ENCODE measurements at places on chromosomes 16 and 17.

DNA sequence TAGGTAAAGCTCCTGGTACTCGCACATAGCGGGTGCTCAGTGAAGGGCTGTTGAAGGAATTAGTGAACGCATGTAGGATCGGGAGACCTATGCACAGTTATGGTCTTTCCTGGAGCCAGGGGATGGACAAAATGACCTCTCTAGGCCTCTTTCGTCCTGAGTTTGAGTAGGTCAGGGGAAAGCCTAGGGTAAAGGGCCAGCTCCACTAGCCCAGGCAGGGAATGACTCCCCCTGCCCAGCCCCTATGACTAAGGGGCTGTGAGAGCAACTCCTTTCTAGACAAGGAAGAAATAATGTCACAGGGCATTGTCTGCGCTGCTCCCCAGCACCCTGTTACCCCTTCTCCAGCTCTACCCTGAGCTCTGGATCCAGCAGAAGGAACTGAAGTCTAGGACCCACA, 24.6 kb upstream of the FMNL1 start:
- DNase-seq = no peak

DNA sequence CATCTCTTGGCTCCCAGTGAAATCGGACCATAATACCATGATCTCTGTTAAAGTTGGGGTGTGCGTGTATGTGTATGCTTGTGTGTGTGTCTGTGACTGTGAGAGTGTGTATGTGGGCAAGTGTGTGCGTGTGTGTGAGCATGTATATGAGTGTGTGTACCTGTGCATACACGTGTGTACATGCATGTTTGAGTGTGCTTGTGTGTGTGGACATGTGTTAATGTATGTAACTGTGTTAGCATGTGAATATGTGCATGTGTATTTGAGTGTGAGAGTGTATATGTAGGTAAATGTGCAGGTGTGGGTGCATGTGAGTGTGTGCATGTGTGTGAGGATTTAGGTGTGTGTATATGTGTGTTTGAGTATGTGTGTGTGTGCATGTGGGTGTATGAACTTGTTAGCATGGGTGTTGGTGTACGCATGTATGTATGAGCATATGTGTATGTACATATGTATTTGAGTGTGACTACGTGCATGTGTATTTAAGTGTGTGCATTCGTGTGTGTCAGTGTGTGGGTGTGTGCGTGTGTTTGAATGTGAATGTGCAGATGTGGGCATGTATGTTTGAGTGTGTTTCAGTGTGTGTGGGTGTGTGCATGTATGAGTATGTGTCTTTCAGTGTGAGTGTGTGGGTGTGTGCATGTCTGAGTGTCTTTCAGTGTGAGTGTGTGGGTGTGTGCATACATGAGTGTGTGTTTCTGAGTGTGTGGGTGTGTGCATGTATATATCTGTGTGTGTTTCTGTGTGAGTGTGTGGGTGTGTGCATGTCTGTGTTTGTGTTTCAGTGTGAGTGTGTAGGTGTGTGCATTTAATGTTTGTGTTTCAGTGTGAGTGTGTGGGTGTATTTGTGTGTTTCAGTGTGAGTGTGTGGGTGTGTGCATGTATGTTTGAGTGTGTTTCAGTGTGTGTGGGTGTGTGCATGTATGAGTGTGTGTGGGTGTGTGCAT, 183.2 kb downstream of the SOX9 start:
- DNase-seq = no peak

DNA sequence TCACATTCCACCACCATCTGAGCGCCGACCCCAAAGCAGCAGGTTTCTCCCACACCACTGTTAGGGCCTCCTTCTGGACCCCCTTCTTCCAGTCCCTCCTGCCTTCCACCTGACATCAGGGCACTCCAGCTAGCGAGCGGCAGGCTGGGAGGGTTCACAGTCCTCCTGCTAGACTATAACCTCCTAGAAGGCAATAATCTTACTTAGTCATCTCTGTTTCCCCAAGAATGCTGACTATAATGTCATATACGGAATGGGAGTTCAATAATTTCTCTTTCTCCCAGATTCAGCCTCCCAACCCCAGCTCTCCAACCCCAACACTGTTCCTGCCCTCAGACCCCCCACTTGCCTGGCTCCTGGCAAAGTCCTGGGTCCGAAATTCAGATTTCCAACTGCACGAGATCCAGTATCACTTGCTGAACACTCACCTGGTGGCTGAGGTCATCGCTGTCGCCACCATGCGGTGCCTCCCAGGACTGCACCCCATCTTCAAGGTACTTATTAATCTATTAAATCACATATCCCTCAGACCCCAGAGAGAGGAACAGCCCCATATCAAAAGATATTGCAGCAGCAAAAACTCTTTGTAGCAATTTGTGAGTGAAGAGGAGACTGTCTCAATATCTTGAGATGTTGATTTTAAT, 5.6 kb downstream of the ALOX12 start:
- DNase-seq = peak; percentile 59

- DNase-seq = no peak
These were observed 674.0 kb upstream of the SOX9 start for GRCh38 chr17:71446645-71447437.

- peak; percentile 50 for DNase-seq
These were observed 15.7 kb upstream of the CCL1 start for GRCh38 chr17:34378664-34379101.

DNA sequence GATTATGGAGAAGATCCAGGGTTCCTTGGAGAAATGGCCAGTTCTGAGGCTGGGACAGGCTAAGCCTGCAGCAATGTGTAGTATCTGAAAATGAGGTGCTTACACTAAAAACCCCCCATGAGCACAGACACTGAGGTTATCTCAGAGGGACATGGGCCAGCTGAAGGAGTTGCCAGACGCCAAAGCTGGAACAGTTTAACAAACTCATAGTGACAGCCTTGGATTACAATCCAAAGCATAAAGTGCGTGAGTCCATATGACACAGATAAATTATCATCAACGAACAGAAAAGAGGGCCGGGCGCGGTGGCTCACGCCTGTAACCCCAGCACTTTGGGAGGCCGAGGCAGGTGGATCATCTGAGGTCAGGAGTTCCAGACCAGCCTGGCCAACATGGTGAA, 11.2 kb upstream of the CAPN15 start:
- no peak for DNase-seq

- DNase-seq = no peak
These were observed at the start of gene SLC6A4 for GRCh38 chr17:30235386-30236296. Gene SLC6A4, minus strand, starts transcription at chr17:30235697. Its CDS starts 13,739 bp downstream, at chr17:30221958.

- no peak for DNase-seq
These were observed 216.3 kb downstream of the SPECC1 start for GRCh38 chr17:20225162-20226115.

GRCh38 chr17:49196520-49196919, 13.9 kb downstream of the GNGT2 start:
- no peak for DNase-seq

DNA sequence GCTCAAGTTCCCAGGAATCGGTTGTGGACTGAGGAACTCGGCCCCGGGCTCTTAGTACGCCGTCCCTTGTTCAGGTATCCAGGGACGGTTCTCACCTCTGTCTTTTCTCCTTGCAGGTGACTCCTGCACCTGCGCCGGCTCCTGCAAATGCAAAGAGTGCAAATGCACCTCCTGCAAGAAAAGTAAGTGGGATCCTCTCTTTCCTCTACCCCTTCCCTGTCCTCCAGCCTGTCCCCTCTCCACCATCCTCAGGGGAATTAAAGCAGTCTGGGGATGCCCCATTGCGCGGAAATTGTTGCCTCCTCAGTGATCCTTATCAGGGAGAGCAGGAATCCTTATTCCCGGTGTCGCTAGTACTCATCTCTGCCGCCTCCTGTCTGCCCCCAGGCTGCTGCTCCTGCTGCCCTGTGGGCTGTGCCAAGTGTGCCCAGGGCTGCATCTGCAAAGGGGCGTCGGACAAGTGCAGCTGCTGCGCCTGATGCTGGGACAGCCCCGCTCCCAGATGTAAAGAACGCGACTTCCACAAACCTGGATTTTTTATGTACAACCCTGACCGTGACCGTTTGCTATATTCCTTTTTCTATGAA, 585 bp downstream of the MT2A start:
- no peak for DNase-seq

- no peak for DNase-seq
These were observed 9.6 kb upstream of the RNF112 start for GRCh38 chr17:19401321-19402010.

GRCh38 chr17:58809564-58809936, 53.9 kb downstream of the PPM1E start:
- DNase-seq = no peak

DNA sequence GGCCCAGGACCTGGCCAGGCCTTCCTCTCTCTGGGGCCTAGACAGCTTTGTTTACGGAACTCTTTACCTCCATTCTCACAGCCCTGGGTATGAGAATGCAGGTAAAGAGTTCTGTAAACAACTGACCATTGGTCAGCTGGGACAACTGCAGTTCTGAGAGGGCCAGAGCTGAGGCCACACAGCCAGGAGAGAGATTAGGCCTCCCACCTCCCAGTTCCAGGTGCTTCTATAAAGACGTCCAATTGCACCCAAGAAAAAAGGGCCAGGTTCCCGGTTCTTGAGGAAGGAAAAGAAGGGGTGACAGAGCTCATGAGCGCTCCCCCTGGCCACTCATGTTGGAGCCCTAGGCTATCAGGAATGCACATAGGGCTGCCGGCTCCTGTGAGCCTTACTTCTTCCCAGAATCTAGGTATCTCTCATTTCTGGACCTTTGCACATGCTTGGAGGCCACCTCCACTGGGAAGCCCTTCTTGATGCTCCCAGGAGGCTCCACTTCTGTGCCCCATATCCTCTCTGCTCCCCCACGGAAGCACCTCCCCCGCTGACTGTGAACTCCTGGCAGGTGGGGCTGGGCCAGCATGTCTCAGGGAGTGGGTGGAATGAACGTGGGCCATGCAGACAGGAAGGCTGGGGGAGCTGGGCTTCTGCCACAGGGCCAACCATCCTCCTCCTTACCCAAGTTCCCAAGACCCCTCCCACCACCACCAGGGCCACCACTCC, 13.1 kb downstream of the CNGB1 start:
- no peak for DNase-seq

DNA sequence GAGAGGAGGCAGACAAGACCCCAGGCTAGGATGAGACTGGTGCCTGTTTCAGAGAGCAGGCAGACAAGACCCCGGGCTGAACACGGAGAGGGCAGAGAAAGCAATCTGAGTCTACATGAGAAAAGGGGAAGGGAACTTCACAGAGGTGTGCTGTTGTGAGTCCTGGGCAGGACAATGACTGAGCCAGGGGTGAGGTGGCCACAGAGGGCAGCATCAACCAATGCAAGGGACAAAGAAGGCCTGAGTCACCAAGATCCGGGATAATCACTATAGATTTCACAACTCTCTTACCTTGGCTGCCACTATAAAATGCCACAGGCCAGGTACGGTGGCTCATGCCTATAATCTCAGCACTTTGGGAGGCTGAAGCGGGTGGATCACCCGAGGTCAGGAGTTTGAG, 89.0 kb downstream of the SLC39A11 start:
- DNase-seq = no peak

- peak; percentile 76 for DNase-seq
These were observed 229.8 kb downstream of the CPPED1 start for GRCh38 chr16:12573730-12574383.

- DNase-seq = no peak
These were observed at the start of gene KRTAP29-1 for GRCh38 chr17:41301916-41302901. Gene KRTAP29-1, minus strand, starts transcription at chr17:41302851. Its CDS starts 0 bp downstream, at chr17:41302851.

DNA sequence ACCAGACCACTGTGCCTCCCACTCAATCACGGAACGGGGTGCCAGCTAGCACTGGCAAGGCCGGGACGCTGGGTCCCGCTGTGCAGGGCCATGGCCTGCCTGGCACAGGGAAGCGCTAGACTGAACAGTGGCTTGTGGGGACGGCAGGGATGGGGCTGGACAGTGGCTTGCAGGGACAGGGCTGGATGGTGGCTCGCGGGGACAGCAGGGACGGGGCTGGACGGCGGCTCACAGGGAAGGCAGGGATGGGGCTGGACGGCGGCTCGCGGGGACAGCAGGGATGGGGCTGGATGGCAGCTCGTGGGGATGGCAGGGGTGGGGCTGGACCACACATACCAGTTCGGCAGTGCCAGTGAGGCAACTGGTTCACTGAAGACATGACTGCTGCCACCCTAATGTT, 32.6 kb downstream of the LMF1 start:
- DNase-seq = no peak

DNA sequence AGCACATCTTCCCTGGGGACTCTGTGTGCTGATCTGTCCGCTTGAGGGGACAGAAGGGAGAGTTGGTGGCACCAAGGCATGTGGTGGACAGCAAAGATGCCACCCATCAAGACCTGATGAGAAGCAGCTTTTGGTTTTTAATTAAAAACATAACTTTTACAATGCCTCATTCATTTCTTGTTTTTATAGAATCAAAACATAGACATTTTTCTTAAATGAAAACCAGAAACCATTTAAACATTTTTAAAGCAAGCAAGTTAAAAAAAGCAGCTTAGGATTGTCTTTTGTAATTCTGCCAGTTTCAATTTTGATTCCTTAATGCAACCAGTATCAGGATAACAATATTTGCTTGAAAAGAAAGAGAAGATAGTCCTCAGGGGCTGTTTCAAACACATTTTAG, 123.7 kb upstream of the AXIN2 start:
- no peak for DNase-seq

DNA sequence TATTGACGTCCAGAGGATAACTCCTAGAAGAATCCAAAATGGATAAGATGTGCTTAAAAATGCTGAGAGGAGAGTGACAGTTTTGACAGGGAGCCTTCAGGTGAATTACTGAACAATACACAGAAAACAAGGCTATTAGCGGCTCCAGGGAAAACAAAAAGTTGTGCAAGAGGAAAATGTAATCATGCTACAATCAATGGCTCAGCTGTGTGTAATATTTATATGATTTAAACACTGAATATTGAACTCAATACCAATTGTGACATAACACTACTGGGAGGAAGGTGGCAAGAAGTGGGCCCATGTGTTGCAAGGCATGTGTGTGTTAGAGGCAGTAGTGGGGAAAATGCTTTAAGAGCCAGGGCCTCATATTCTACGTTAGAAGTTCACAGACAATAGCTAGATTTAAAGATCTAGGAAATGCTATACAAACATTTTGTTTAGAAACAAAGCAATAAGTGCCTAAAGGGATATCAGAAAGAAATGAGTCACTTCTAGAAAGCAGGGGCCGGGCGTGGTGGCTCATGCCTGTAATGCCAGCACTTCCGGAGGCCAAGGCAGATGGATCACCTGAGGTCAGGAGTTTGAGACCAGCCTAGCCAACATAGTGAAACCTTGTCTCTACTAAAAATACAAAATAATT, 253.2 kb upstream of the IRX5 start:
- DNase-seq = no peak
